ENCODE measurements at places on chromosomes 4 and X.

DNA sequence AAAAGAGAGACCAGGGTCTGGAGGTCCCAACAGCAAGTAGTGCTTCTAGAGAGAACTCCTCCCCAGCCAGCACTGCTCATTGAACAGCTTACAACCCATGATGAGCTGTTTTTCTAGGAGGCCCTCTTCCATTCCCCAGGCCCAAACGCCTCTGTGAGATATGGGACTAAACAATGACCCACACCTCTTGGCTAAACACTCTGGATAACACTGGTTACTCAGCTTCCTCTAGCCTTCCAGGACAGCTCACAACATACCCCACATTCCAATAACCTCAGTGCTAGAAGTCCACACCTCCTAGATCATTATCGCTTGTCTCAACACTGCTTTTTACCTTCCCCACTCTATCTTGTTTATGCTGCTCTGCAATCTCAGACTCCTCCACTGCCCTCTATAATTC lies 35.4 kb upstream of the PGRMC2 start:
- DNase-seq, result no peak

- DNase-seq, result no peak
Measured at GRCh38 chr4:108130955-108131354, 37.8 kb downstream of the LEF1 start.

DNA sequence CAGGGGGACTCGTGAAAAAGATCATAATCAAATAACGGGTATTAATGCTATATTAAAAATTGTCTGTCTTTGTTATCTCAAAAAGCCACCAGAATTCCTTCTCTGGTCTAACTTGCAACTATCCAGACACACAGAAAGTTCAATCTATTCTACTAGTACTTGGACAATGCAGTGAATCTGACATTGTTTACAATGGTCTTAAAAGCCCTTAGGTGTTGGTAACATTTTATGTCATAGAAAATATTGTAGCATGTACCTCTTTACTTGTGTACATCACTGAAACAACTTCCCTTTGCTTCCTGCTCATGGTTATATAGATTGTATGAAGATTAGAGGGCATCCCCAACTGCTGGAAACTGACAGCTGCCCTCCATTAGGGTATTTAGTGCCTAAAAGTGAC lies 71.1 kb upstream of the PPP3CA start:
- DNase-seq, result no peak

DNA sequence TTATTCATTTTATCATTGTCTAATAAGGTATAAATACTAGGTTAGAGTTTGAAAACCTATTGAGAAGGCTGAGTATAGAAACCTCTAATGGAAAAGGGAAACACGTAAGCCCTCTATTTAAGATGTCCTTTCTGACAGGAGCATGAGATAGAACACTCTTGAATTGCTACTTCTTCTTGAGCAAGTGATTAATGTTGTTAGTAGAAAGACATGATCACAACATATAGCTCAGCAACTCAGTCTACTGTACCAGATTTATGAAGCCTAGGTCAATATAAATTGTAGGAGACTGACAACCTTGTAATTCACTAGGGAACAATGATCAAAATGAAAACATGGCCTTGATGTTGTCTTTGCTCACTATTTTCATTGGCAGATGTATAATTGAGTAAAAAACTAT lies 189.7 kb downstream of the ANTXR2 start:
- no peak for DNase-seq

- no peak for DNase-seq
Measured at GRCh38 chrX:138877746-138878145, 166.2 kb upstream of the FGF13 start.

DNA sequence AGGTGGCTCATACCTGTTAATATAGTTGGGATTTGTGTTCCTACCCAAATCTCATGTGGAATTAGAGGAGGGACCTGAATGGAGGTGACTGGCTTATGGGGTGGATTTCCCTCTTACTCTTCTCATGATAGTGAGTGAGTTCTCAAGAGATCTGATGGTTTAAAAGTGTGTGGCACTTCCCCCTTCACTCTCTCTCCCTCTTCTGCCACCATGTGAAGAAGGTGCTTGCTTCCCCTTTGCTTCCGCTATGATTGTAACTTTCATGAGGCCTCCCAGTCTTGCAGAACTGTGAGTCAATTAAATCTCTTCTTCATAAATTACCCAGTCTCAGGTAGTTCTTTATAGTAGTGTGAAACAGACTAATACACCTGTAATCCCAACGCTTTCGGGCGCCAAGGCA lies 28.3 kb upstream of the WDR19 start:
- peak; percentile 26 for DNase-seq
